CD8-positive, alpha-beta memory T cell (primary cell): ENCODE measurements at places on chromosomes 12 and 14. TPM values are rescaled to one million over a fixed set of nuclear protein-coding genes. Genes with fewer than 3 reads are reported as not detected.

Gene KRT77
- not detected for total RNA-seq

DNA sequence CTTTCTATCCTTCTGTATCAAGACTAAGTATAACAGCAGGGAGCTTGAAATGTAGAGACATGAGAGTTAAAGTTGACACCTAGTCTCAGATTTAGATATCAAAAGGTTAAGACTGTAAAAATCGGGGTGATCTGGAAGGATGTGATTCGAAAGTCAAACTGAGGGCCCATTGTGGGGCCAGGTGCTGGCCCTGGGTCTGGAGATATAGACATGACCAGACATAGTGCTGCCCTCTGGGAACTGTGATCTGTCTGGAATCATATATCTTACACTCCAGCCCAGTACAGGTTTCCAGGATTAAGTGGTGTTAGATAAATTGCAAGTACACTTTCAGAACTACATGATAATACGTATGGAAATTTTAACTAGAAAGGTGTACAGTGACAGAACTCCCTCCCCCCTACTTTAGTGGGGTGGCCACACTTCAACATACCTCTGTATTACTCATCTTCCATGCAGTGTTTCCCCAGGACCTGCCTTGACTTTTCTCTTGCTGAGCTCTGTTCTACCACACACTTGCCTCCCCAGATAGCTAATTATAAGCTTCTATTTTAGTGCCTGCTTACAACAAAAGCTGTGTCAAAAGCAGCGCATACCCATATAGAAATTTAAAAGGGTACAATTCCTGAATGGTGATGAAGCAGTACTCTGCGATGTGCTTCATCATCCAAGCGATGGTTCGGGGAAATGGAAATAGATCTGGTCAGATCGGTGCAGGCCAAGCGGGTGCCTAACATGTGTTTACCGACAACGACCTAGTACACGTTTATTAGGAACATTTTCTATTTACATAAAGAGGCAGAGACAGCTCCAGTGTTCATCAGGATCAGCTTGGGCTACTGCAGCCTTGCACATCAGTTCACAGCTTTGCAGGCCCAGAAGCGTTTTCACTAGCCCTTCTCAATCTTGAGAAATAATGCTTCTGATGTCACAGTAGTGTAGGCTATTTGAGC lies 68.7 kb downstream of the ARF6 start:
- no peak for DNase-seq

GRCh38 chr14:63287666-63288483 lies 30.9 kb downstream of the GPHB5 start:
- DNase-seq: no peak

- no peak for DNase-seq
Observed at GRCh38 chr14:22485178-22485577, 103.8 kb downstream of the DAD1 start.

DNA sequence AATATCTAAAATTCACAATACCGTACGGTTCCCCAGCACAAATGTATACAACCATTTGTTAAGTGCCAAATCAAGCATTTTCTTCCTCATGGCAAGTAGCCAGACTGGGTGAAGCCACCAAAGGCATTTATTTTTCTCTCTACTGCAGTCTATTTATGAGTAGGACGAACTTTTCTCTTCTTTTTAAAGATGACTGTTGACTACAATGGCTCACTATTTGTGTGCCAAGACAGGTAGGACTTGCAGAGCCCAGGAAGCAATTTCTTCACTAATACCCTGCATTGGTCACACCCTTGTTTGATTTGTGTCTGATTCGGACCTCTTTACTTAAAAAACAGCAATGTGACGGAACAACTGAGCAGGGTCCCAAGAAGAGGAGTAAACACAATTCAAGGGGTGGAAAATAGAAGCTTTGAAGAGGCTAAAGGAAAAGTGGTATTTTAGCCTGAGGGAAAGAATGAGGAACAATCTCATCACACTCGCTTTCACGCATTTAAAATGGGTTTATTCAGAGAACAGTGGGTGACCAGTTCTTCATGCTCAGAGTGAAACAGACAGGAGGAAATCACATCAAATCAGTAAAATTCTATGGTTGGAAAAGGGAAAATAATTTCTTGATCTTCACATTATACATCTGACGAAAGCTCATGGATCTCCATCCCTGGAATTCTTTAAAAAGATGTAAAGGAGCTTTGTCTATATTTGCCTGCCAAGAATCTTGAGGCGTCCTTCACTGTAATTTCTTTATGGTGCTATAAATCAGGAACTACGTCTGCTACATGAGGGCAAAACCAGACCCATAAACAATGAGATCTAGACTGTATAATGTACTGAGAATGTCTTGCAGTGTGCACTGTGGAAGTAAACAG lies 183.8 kb downstream of the PPM1H start:
- DNase-seq: no peak

- no peak for DNase-seq
Observed at GRCh38 chr12:124398578-124399227, 103.8 kb downstream of the RFLNA start.

DNA sequence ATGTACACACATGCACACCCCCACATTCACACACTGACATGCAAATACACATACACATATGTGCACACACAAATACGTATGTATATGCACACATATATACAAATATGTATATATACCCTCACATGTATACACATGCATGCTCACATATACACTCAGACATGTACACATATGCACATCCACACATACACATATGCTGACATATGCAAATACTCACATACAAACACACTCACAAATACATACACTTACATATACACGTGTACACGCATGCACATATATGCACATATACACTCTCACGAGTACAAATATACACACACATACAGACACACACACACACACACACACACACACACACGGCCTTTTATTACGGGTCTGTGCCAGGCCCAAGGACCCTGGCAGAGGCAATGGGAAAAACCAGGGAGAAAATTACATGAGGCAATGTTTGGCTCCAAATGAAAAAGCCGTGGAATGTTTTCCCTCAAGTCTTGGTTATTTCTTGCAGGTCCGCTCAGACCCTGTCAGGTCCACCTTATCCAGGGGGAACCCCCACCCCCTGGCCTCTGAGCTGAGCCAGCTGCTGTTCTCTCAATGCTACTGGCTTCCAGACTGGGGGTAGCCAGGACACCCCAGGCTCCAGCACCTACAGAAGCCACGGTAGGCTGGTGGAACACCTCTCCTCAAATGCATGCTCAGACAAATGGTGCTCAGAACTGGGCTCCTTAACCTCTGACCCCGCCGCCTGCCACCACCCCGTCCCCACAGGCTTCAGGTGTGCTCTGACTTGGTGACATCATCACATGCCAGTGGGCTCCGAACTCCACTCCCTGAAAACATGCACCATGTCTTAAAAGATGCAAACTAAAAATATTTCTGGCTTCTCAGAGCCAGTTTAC lies 54.7 kb downstream of the BCL11B start:
- DNase-seq: no peak
